ENCODE measurements at places on chromosomes 16 and 17.

DNA sequence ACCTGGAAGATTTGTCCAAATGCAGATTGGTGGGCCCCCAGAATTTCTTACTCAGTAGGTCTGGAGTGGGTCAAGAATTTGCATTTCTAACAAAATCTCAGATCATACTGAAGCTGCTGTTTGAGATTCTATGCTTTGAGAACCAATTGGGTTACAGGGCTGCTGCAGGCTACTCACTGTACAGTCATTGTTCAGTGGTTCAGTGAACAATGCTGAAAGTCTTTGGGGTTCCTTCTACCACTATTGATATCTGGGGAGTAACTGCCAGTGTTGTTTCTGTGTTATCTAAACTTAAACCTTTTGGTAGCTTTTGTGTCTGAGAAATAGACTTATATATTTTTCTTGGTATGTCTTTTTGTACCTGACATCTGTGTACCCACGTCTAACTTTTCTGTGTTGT lies 187.5 kb downstream of the TANC2 start:
- no peak for DNase-seq

GRCh38 chr17:34606763-34607162 lies 27.4 kb downstream of the TMEM132E start:
- DNase-seq: no peak

- DNase-seq: no peak
These were observed 619.3 kb downstream of the TP53TG3F start for GRCh38 chr16:34078691-34079090.

DNA sequence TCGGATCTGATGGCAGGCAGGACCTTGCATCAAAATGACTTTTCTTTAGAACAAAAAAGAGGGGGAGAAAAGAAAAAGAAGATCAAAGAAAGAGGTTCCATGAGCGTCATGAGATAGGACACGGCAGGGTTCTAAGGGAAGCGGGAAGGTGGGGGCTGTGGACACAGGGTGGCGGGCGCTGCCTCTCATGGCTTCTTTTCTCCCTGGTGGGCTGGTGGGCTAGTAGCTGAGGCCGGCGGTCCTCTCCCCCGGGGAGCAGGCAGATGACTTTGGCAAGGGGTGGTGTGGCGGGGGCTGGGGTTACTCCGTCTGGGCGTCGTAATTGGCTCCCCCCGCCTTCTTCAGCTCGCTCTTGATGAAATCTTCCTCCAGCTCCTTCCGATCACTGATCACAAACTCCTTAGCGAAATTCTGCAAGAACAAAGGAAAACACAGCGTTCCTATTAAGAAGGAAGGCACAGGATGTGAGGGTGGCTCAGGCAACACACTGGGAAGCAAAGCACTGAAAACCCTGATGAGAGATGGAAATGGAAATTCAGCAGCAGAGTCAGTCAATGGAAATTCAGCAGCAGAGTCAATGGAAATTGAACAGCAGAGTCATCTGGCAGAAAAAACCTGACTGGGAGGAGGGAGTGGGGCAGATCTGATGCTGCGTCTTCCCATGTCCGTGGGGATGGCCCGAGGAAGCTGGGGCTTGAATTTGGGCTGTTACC lies 51.2 kb downstream of the COTL1 start:
- no peak for DNase-seq

DNA sequence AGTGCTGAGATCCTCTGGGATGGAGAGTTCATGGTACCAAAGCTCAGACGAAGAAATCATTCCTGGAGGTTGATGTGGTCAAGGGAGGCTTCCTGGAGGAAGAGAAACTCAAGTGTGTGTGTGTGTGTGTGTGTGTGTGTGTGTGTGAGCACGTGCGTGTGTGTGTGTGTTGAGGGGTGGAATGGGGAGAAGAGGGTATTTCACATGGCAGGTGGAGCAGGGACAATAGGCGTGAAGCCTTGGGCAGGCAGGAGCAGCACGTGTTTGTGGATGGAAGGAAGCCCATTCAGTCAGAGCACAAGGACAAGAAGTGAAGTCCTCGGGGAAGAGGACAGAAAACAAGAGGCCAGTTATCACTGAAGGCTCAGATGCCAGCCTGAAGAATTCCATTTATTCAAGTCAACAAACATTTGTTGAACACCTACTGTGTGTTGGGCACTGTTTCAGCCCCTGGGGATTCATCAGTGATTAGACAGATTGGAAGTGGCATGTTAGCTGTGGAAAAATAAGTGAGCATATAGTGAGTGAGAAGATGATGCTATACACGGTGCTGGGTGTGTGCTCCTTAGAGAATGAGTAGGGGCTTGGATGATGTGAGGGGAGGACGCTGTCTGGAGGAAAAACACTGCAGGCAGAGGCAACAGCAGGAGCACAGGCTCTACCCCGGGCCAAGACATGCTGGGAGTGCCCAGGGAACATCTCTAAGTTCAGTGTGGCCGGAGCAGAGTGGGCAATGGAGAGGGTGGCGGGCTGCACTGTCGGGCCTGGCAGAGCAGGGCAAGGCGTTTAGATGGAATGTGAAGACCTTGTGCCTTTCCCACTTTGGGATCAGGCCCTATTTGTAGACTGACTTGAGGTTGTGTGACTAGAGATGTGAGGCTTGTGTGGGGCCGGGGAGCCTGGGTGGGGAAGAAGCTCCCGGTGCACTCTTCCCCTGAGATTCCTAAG lies 267.1 kb downstream of the CBLN1 start:
- no peak for DNase-seq

GRCh38 chr17:34146440-34147043 lies 108.5 kb upstream of the CCL2 start:
- DNase-seq: no peak

- DNase-seq: no peak
These were observed 3.0 kb downstream of the PDZD9 start for GRCh38 chr16:21997697-21998480.

DNA sequence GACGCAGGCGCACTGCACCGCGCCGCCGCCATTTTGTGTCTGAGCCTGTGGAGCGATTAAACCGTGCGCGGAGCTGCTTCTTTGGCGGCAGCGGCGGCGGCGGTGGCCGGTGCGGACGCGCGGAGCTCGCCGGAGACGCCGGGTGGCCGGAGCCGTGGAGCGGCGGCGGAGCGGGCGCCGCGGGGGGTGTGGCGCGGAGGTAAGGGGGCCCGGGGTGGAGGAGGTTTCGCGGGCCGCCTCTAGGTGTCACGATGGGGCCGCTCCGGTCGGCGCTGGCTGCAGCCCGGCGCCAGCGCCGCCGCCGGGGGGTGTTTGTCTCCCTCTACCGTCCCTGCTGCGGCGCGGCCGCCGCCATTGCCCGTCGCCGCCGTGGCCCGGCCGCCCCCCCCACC lies at the start of gene CTCF:
TSS of gene CTCF (plus strand) at position 1 of the 392 bp plus-strand sequence. CDS start 48,307 bp downstream, outside the sequence.
- DNase-seq: peak; percentile 83

GRCh38 chr17:66464921-66465320 lies 162.5 kb downstream of the PRKCA start:
- DNase-seq: no peak

DNA sequence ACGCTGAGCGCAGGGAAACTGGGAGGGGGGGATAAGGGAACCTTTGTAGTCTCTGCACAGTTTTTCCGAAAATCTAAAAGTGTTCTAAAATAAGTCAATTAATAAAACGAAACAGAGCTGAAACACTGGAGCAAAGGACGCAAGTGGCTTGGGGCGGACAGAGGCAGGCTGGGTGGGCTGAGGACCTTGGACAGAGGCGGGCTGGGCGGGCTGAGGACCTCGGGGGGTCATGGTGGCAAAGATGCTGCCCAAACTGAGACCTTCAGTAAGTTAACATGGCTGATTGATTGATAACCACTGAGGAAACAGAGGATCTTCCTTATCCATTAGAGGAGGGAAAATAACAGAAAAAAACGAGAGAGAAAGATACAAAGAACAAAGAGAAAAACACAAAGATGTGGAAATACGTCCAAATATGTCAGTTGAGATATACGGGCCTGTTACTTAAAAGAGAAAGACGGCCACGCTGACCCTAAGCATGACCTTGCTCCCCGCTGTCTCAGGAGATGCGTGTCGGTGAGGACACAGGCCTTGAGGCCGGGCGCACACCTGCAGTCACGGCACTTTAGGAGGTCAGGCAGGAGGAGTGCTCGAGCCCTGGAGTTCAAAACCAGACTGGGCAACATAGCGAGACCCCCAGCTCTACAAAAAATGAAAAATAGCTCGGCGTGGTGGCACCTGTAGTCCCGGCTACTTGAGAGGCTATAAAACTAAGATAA lies 76.1 kb upstream of the GNG13 start:
- no peak for DNase-seq

- no peak for DNase-seq
These were observed 5.0 kb downstream of the EVPLL start for GRCh38 chr17:18382441-18383078.

DNA sequence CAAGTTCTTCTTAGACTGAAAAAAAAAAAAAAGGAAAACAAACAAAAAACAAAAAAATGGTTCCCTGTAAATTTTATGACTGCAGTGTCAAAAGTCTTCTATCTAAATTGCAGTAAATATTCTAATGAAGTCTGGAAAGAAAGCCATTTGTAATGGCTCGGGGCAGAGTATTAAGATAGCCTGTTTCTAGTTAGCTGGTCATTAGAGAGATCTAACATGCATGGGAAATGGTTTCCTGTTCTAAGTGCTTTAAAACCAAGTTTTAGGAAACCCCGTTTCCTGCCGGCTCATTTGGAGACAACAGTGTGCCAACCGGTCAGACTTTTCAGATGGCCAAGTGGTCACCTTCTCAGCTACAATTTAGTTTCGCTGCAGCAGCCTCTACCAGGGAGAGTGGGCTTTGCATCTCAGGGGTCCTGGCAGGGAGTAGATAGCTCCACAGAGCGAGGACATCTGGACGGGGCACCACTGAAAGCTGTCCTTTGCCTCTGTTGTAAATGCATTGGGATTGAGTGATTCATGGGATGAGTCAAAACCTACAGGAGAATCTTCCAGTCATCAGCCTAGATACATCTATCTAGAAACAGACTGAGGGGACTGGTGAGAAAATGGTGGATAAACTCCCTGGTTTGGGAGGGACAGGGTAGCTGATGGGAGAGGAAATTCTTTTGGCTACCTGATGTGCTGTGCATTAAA lies 473.2 kb upstream of the SALL1 start:
- peak; percentile 54 for DNase-seq

GRCh38 chr16:72198771-72199201 lies 26.8 kb upstream of the PMFBP1 start:
- DNase-seq: no peak

DNA sequence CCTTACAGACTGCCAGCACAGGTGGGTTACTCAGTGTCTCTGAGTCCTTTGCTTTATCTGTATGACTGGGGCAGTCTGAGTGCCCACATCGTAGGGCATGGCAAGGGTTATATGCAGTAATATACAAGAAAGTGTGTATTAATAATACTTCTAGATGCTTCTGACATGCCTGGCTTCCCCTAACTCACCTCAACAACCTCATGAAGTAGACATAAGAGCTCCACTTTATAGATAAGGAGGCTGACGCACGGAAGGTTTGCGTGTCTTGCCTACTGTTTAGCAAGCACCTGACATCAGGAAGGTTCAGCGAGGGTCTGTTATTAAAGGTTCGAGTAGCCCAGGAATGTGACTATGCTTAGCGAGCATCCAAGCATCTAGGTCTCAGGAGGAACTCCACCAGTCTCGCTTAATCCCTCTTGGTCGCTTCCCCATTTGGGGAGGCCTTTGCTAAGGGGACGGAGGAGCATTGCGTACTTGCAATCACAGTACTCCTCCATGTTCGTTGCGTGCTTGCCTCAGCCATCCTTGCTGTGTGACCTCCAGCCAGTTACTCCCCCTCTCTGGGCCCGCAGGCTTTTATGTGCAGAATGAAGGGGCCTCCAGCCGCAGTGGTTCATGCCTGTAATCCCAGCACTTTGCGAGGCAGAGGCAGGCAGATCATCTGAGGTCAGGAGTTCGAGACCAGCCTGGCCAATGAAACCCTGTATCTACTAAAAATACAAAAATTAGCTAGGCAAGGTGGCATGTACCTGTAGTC lies 1.6 kb downstream of the KCNG4 start:
- DNase-seq: no peak

- peak; percentile 93 for DNase-seq
These were observed 45.8 kb downstream of the AKAP1 start for GRCh38 chr17:57130708-57131461.

- DNase-seq: peak; percentile 29
These were observed 68.5 kb upstream of the DNAH17 start for GRCh38 chr17:78645421-78646295.

DNA sequence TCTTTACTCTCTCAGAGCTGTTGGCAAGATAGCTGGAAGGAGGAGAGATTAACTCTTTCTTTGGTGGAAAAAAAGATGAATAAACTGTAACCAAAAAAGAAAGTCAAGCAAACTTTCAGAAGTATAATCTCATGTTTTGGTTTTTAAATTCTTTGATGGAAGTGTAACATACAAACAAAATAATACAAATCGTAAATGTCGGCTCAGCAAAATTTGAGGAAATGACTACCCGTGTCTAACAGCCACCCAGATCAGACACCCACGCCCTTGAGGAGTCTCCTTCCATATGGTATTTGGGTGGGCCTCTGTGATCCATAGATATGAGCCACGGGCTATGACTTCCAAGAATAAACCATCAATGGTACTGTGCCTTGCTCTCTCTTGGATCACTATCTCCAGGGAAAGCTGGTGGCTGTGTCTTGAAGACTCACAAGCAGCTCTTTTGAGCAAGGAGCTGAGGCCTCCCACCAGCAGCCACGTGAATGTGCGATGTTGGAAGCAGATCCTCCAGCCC lies 9.6 kb upstream of the CD300C start:
- DNase-seq: no peak

GRCh38 chr17:80781211-80781610 lies 210.4 kb upstream of the CHMP6 start:
- DNase-seq: no peak

DNA sequence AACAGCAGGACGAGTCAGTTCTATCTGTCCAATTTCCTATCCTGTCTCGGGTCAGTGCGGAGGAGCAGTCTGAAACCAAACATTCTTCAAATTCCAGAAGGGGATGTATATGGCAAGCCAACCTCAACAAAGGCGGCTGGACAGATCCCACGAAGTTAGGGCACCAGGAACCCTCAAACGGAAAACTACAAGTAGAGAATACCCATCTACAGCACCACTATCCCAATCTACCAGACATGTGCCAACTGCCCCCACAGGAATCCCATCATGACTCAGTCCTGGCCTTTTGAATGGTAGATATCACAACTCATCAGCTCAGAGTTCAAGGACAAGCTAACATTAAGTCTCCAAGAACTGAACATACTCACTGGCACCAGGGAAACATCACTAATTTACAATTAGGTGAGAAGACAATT lies 2.3 kb downstream of the NAT9 start:
- DNase-seq: peak; percentile 45

DNA sequence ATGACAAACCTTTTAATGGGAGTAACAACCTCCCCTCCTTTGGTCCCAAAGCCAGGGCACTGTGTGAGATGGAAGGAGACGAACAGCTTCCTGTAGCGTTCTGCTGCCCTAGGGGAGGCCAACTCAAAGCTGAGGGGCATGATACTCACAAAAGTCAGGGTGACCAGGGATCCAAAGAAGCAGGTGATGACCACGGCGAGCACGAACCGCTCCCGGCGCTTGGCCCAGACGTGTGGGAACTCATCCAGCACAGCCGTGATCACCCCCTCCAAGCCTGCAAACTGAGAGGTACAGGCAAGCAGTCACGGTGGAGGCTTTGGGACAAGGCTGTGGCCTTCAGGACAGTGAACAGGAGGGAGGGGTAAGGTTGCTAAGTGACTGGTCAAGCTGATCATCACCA lies 25.1 kb downstream of the SLC6A4 start:
- no peak for DNase-seq
